Kidney (tissue), 22 donors: ENCODE measurements at places on chromosomes 7 and 10.

DNA sequence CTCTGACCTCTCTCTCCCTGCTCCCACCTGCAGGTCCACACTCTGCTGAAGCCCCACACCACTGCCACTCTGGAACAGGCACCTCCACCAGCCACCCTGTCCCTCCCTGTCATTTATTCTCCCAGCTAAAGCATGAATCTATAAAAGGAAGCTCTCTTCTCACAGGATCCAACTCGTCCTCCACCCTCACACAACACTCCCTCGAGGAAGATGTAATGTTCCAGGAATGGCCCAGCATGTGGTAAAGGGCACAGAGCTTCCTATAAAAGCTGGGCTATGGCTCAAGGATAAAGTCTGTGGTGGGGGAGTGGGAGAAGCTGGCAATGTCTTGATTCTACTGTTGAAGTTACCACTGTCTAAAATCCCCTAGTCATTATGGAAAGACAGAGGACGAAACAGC is 67.4 kb downstream of the ERCC6 start:
- DNase-seq, result no peak
- H3K27me3 ChIP-seq, result no peaks in the 10 kb centered on the region
- H3K4me1 ChIP-seq, result no peaks in the 10 kb centered on the region

GRCh38 chr10:71880425-71881306 is 29.6 kb upstream of the PSAP start:
- no peak overlapping the region for H3K4me3 ChIP-seq
- H3K36me3 ChIP-seq, result no peaks in the 10 kb centered on the region
- DNase-seq, result no peak

- peak; percentile 17 for DNase-seq
- no peak overlapping the region for H3K27ac ChIP-seq
- H3K4me1 ChIP-seq, result no peaks in the 10 kb centered on the region
- H3K27me3 ChIP-seq, result no peaks in the 10 kb centered on the region
- no peaks in the 10 kb centered on the region for H3K36me3 ChIP-seq
- no peak overlapping the region for H3K4me3 ChIP-seq
These were observed 824.6 kb upstream of the IGFBP3 start for GRCh38 chr7:46745707-46746090.

GRCh38 chr7:144587701-144588100 is 184.2 kb upstream of the NOBOX start:
- no peak overlapping the region for H3K4me3 ChIP-seq
- DNase-seq, result no peak
- no peak overlapping the region for H3K27ac ChIP-seq
- no peaks in the 10 kb centered on the region for H3K36me3 ChIP-seq

GRCh38 chr10:110110338-110110737 is 97.1 kb upstream of the MXI1 start:
- no peak overlapping the region for H3K4me3 ChIP-seq
- no peak for DNase-seq
- peaks cover 3% of the 10 kb centered on the region for H3K36me3 ChIP-seq
